ENCODE measurements at places on chromosomes 4 and X.

GRCh38 chrX:153685751-153686696 lies 1.7 kb upstream of the SLC6A8 start:
- DNase-seq = no peak

GRCh38 chr4:185343726-185344581 lies 51.8 kb downstream of the LRP2BP start:
- DNase-seq = no peak

- no peak for DNase-seq
These were observed 62.3 kb upstream of the PDE5A start for GRCh38 chr4:119690871-119691270.

DNA sequence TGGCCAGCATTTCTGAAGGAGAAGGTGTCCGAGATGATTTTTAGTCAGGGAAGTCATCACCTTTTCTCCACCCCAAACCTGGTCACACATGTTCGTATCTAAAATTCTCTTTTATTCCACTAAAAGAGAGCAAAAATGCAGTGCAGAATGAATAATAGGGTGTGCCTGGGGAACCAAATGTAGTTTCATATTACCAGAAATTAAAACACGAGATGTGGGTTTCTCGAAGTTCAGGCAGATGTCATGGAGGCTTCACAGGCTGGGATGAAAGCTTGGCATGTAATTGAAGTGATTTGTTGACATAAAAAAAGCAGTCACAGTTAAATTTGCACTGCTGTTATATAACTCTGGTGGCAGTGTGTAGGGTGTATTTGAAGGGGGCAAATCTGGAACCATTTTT lies 165.5 kb upstream of the PDE5A start:
- DNase-seq = no peak

Data from stimulated activated CD8-positive, alpha-beta memory T cell treated with anti-CD3 and anti-CD28 coated beads, Interleukin-4, amount 100 ng/mL, for 4 hours (primary cell).